ELF-1 (cell line): ENCODE measurements at places on chromosomes 11 and 22.

DNA sequence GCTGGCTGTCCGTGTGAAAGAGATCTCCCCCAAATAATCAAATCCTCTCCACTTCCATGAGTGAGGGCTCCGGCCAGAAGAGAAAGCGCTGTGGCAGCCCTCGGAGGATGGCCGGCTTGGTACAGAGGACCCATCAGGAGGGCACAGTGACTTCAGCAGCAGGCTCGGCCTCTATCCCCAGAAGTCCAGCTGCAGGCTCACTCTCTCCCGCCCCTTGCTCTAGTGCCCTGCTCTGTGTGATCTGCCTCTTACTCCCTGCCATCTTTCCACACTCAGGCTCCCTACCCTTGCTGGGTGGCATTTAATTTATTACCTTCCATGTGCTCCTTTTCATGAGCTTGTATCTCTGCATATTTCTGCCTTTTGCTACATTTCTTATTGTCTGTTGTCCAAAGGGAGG is 129.7 kb downstream of the SPATA19 start:
- no peak for DNase-seq

DNA sequence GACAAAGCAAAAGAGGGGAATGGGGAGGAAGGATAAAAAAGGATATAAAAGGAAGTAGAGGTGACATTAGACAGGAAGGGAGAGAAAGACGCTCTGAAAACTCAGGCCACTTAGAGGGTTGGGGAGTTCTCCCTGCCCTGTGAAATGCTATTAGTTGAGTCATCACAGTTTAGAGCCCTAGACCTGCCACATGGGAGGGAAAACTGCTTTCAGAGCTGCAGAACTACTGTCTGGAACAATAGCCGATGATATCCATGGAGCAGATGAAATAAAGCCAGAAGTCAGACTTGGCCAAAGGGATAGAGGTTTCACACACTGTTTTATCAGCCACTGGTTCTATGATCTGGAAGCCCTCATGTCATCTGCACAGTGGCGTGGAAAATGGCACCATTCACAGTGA is 157.9 kb downstream of the NCAM1 start:
- no peak for DNase-seq

- DNase-seq, result peak; percentile 51
Observed at GRCh38 chr11:118437208-118438125, 1.2 kb downstream of the KMT2A start.

- no peak for DNase-seq
Observed at GRCh38 chr22:30195245-30196140, 51.1 kb downstream of the LIF start.

DNA sequence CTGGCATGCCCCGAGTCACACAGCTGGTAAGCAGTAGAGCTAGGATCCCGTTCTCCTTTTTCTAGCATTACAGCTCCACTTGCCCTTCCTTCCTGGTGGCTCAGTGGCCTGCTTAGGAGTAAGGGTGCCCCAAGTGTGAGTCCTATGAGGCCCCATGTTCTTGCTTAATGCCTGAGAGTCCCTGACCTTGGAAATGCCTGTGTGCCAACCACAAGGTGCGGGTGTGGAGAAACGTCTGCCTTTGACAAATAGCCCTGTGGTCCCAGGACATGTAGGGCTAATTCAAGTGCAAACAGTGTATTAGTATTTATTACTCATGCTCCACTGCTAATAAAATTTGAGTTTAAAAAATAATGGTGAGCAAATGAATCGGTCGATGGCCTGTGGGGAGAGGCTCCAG is 18.4 kb downstream of the GRIK4 start:
- DNase-seq, result no peak

DNA sequence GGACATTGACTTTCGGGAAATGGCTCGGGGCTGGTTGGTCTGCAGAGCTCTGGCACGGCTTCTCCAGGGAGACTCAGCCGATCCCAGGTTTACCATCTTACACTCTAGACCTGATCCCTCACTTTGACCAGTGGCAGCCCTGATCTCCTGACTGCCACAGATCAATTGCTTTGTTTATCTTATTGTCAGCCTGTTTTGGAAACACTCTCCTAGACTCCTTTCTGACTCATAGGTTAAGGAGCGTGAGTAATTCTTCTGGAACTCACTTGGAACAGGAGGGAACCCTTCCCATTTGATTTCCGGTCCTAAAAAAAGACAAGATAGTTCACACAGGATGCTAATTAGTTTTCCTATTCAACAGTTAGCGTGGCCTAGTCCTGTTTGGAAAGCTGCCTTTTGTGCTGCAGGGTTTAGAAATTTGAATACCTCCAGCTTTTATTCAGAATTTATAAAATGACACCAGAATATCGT is 16.0 kb upstream of the BMAL1 start:
- peak; percentile 82 for DNase-seq

DNA sequence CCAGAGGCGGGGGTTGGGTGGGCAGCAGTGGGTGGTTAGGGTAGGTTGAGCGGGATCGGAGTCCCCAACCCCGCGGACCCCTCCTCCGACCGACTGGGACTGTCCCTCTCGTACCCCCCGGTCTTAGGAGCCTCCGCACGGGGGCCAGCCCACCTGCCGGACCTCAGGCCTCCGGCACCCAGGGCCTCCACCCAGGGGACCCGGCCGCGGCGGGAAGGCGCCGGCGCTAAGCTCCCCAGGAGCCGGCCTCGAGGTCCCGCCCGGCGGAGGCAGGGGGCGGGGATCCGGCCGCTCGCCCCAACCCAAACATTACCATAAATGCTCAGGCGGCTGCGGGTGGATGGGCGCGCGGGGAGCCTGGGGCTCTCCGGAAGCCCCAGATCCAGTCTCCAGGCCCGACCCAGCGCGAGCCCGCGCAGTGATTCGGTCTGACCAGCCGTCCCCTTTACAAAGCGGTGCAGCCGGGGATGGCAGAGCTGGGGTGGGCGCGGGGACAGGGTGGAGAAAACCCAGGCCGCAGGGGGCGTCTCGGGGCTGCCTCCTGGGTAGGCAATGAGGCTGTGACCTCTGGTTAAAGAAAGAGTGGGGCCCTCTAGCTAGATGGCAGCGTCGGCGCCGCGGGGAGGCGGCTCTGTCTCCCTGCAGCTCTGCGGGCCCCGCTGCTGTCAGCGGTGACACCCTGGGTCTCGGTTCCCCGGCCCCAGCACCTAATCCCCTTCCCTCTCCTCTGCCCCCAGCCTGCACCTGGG is 4.0 kb upstream of the MCAM start:
- peak; percentile 74 for DNase-seq

DNA sequence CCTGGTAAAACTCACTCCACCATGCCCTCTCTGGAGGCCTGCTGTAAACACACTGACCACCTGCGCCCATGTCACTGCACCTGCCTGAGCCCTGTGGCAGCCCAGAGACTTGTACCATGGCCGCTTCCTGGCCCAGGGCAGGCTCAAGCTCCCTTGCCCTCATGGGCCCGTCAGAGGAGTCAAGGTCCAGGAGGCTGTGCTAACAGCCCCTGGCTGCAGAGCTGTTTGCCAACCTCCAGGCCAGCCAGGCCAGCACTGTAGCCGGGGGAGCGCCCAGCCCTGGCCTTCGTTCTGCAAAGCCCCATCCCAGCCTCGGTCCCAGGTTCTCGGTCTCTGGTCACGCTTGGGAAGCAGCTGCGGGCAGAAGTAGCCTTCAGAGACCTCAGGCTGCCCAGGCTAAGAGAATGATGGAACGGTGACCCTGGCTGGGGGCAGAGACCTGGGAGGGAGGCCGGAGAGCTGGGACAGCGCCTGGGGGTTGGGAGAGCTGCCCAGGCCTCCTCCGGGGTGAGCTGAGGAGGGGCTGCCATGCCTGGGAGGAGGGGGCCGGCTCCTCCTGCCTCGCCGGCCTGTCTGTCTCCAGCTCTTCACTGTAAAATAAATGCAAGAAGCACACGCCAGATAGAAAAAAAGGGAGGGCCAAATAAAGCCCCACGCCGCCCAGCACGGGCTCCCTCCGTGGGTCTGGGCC is 11.9 kb upstream of the TCF20 start:
- DNase-seq, result no peak

DNA sequence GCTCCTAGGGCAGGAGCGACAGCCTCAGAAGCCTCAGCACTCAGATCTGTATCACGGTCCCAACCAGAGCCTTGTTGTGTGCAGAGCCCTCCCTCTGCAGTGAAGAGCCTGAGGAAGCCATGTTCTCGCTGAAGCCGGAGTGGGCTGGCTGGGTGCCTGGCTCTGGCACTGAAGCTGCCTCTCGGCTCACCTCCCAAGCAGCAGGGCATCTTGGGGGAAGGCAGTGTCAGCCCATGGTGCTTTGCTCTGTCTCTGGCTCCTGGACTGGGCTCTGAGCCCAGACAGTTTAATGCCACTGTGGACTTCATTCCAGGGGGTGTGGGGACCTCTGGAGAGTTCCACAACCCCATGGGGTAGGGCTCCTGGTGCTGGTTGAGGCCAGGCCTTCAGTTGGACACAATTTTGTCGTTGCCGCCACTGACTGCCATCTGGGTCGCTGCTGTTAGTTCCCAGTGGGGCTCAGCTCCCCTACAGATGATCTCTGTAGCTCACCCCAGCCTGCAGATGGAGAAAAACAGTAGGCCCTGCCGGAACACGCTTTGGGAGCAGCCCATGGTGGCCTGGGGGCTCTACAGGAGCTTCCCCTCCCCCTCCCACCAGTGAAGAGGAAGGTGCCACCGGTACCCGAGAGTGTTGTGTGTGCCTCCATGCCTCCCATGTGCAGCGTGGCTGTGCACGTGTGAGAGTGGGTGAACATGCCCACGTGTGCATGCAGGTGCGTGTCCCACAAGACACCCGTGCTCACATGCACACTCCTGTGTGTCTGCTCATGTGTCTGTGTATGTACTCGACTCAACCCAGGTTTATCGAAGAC is 86.5 kb upstream of the B3GAT1 start:
- no peak for DNase-seq

DNA sequence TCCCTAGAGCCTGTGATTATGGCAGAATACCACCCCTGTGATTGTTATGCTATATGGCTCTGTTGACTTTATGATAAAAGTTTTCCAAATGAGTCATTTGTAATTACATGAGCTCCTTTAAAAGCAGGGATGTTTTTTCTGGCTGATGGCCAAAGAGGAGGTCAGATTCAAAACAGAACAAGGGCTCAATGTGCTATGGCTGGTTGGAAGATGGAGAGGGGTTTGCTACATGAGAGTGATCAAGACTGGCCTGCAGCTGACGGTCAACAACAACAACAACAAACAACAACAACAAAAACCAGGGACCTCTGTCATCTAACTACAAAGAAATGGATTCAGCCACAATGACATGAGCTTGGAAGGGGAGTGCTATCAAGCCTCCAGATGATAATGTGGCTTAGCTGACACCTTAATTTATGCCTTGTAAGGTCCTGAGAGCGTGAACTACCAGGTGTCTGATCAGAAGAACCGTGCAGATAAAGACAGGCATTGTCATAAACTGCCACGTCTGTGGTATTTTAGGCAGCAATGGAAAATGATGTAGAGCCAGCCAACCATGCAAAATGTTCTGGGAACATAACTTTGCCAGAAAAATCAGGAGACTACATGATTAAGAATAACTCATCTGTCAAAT is 47.2 kb downstream of the PIWIL3 start:
- no peak for DNase-seq

GRCh38 chr22:32583921-32584335 is 109.3 kb downstream of the FBXO7 start:
- no peak for DNase-seq

DNA sequence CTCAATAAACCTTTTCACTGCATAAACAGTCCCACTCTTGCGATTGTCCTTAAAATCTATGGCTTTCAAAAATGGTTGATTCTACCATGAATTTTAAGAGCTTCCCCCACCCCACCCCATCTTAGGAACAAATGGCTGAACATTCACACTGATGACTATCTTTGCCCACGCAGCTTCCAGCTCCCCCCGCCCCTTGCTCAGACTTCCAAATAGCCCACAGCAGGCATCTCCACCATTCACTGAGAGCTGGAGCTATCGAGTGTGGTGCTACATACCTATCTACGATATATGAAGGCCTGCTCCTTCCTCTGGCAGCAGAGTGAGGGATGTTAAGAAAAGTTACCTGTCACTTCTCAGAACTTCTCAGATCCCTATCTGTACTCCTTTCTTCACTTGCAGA is 26.7 kb downstream of the EIF3F start:
- no peak for DNase-seq

DNA sequence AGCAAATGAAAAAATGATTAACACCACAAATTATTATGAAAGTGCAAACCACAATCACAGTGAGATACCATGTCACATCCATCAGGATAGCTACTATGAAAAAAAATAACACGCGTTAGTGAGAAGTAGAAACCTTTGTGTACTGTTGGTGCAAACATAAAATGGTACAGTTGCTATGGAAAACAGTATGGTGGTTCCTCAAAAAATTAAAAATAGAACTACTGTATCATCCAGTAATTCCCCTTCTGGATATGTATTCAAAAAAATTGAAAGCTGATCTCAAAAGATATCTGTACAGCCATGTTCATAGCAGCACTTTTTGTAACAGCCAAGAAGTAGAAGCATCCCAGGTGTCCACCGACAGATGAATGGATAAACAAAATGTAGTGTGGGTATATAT is 43.4 kb downstream of the CCDC81 start:
- no peak for DNase-seq

- DNase-seq, result peak; percentile 1
Observed at GRCh38 chr11:8261291-8261690, 2.4 kb downstream of the LMO1 start.

- no peak for DNase-seq
Observed at GRCh38 chr11:75779960-75780359, 11.4 kb downstream of the DGAT2 start.
